ENCODE measurements at places on chromosomes 13 and 19. TPM values are rescaled to one million over a fixed set of nuclear protein-coding genes. Genes with fewer than 3 reads are reported as not detected.

GRCh38 chr19:55669418-55670279 lies 5.4 kb upstream of the EPN1 start:
- DNase-seq = no peak

GRCh38 chr19:49085868-49086232 lies 599 bp downstream of the SNRNP70 start:
- DNase-seq = no peak

Gene TEX29
- total RNA-seq = not detected

DNA sequence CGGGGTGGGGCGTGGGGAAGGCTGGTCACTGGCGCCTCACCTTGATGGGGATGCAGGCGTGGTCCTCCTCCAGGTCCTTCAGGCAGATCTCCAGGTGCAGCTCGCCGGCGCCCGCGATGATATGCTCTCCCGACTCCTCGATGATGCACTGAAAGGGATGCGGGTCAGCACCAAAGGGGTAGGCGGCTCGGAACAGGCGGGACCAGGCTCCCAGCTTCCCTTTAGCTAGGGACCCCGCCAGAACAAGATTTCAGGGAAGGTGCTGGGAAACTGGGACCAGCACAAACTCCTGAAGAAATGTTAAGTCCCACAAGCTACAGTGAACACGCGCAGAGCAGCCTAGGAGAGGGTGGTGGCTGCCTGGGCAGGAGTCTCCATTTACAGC lies 6.0 kb downstream of the EEF2 start:
- no peak for DNase-seq

DNA sequence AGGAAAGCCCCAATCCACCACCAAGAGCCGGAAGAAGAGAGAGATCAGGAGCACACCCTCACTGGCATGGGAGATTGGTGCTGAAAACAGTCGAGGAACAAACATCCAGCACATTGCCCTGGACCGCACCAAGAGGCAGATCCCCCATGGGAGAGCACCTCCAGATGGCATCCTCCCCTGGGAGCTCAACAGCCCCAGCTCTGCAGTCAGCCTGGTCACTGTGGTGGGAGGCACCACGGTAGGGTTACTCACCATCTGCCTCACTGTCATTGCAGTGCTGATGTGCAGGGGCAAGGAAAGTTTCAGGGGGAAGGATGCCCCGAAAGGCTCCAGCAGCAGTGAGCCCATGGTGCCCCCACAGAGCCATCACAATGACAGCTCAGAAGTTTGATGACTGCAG lies 110.2 kb downstream of the STOML3 start:
- DNase-seq = no peak

- no peak for DNase-seq
Observed at GRCh38 chr19:19209372-19209771, 2.4 kb upstream of the NCAN start.

DNA sequence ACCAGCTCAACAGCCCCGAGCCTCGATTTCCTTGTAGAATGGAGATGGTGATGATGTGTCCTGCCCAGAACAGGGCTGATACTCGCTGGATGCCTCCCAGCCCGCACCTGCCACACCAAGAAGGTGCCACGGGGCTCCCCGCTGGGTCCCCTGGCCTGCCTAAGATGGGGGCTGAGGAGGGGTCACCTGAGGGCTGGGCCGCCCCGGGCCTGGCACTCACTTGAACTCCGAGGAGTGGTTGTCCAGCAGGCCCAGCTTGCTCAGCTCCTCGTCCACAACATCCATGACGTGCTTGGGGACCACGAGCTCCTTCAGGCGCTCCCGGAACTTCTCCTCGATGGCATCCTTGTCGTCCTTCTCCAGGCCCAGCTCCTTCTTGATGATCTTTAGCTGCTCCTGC lies 14.4 kb downstream of the LONP1 start:
- DNase-seq = no peak

DNA sequence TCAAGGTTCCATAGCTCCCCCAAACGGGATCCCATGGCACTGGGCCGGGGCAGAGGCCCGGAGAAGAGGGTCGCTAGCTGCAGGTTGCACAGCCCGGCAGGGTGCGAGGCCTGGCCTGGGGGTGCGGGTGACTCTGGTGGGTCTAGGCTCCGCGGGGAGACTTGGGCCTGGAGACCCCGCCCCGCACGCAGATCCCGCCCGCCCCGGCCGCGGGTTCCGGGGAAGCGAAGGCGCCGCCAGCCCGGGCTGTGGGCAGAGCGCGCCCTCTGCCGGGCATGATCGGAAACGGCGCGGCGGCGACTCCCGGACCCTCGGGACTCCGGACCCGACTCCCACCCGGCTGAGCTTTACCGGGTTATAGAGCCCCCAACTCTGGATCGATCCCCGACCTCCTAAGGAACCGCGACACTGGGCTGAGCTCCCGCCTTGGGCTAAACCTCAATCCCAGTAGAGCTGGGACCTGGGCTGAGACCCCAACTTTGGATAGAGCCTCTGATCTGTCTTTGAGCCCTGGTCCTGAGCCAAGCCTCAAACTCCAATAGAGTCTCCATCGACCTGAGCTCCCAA lies 3.1 kb upstream of the TNFAIP8L1 start:
- no peak for DNase-seq

Measured in occipital lobe (tissue), 3 donors.